ENCODE measurements at places on chromosomes 2 and 18.

- DNase-seq, result no peak
Measured at GRCh38 chr2:48204750-48205136, 298.4 kb upstream of the FBXO11 start.

- no peak for DNase-seq
Measured at GRCh38 chr18:10923551-10924070, 225.8 kb downstream of the PIEZO2 start.

DNA sequence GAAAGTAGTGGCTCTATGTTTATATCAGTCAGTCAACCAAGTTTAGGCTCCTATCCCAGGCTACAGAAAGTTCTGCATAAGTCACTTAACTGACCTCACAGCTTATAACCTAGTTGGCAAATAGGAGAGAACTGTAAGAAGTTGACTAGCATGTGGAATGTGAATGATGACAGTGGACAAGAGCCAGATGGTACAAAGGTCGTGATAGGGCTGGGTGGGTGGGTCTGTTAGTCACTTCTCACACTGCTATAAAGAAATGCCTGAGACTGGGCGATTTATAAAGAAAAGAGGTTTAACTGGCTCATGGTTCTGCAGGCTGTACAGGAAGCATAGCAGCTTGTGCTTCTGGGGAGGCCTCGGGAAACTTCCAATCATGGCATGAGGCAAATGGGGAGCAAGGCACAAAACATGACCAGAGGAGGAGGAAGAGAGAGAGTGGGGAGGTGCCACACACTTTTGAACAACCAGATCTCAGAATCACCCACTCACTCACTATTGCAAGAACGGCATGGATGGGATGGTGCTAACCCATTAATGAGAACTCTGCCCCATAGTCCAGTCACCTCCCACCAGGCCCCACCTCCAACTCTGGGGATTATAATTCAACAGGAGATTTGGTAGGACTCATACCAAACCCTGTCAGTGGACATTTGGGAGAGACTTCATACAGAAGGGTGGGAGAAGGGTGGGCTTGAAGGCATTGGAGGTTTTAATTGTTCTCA is 68.8 kb downstream of the LTBP1 start:
- DNase-seq, result no peak

DNA sequence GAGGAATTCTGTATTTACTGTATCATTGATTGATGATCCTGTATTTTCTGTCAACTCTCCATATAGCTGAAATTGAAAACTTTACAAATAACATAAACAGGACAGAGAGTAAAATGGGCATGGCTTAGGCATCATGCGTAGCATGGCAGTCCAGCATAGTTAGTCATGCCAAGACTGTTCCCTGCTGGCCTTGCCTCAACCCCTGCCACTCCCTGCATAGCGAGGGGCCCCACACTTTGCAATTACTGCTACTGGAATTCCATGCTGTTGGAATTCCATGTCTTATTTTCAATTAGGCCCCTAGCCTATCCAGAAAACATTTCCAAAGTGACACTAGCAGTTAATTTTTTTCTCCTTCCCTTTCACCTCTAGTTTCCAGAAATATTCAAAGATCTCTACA is 15.1 kb upstream of the SOX11 start:
- DNase-seq, result no peak

- no peak for DNase-seq
Measured at GRCh38 chr2:16330012-16330411, 335.6 kb downstream of the CYRIA start.

DNA sequence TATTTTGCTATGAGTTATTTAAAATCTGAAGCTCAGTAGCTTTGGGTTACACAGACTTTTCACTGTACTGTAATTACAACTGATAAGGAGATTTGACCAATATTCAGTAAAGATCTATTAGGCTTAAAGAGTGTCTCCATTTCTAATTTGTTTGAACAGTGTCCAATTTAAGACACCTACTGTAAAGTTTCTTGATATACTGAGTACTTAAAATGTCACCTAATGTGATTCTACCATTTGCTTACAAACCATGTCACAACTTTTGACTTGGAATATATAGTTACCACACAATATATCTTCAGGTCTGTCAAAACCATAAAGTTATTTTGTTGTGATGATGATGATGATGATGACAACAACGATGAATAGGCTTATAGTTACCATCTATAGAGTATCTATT is 228.5 kb upstream of the SMAD7 start:
- DNase-seq, result no peak

- DNase-seq, result no peak
Measured at GRCh38 chr2:120935339-120936313, 200.0 kb downstream of the GLI2 start.

GRCh38 chr2:7040547-7040946 is 123.3 kb downstream of the RNF144A start:
- no peak for DNase-seq

DNA sequence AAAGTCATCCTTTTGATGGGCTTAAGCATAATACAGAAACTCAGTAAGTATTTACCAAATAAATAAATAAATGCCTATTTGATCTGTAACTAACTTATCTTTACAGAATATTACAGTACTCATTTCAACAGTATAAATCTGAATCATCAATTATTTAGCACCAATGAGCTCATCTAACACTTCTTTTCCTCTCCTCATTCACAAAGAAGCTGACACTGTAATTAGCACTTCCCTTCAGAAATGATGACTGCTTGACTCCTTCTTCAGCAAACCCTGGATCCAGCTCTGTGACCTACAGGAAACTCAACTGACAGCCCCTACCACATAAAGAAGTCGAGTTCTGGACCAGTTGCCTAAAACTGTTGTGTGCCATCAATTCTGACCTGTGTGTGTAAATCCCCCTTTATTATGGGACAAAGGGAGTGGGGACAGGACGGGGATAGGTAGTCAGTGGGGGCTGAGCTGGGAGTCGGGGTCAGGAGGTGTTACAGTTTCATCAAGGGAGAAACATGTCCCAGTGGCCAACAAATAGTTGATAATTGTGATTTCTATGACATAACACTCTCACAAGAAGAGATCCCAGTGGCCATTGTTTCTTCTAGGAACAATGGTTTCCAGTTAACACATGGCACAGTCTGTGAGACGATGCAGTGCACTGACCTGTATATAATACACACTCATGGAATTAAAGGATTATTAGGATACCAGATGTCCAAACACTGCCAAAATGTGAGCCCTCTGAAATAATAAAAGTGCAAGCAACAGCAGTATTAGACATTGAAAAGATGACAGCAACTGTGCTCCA is 68.7 kb downstream of the STK39 start:
- no peak for DNase-seq

DNA sequence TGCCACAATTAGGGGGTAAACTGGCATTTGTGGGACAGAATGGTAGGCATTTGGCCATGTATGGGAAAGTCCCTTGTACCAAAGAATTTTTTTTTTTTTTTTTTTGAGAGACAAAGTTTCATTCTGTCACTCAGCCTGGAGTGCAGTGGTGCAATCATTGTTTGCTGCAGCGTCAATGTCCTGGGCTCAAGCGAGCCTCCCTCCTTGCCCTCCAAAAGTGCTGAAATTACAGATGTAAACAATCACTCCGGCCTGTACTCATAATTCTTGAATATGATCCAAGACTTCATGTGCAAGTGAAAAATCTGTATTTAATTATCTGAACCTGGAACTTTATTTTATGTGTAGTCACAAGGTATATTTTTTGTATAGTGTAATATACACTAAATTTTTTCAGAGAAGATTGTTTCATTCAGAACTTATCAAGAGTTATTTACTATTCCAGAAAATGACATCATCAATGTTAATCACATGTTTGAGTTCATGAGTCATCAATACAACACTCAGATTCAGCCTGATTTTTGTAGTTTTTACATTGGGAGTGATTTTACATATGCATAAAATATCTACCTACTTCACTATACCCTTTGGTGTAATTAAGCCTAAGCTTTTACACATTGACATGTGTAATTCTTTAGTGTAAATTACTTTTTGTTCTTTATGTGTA is 138.7 kb upstream of the L3MBTL4 start:
- DNase-seq, result no peak

DNA sequence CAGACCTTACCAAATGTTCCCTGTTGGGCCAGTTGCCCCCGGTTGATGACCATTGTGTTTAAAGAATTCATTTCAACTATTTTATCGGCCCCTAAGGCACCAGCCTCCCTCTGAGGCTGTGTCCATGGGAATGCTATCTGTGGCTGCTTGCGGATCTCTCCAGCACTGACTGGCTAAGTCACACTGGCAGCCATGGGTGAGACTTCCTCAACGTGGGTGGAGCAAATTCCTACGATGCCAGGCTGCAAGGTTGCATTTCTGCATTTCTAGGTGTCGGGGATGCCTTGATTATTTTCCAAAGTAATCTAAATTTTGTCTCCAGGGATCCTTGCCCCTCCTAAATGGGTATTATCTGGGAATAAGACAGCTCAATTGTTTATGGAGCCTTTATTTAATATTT is 6.2 kb downstream of the CXCR4 start:
- no peak for DNase-seq

GRCh38 chr2:50018292-50018691 is 864.0 kb upstream of the FSHR start:
- no peak for DNase-seq

DNA sequence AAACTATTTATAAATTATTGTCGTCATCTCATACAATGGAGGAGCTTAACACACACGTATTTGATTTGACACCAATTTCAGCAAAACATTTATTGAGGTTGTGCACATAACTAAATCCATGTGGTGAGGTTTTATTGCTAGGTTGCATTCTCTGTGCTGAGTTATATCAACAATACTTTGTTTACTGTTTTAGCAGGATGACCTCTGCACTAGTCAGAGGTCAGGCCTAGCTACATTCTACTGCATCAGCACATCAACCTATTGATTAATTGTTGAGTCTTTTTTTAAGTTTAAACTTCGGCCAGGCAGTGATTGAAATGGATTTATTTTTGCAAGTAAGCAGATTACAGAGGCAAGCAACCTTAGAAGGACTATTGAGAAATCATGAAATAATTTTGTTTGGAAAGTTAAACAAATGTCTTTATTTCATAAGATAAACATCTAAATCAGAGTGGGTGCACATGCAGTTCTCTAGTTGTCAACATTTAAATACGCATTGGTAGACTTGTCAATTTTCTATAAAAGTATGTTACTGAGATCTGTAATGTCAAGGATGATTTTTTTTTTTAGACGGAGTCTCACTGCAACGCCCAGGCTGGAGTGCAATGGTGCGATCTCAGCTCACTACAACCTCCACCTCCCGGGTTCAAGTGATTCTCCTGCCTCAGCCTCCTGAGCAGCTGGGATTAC is 75.2 kb upstream of the CD28 start:
- no peak for DNase-seq

DNA sequence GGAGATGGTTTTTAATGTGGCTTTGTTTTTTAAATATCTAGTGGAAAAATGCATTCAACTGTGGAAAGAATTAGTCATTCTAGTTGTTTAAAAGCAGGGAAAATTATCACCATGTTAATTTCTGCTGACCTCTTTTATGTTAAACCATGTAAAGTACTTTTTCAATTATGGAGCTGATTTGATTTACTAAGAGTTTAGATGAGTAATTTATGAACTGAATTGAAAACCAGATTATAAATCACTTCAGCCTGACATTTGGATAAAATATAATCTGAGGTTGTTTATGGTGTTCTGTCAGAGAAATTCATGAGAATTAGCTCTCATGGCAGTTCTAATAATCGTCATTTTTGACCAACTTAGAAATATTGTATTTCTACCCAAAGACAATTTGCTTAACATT is 11.6 kb downstream of the ITGA4 start:
- no peak for DNase-seq

All from esophagus squamous epithelium (tissue), 5 donors.